ENCODE measurements at places on chromosomes 5 and 9.

DNA sequence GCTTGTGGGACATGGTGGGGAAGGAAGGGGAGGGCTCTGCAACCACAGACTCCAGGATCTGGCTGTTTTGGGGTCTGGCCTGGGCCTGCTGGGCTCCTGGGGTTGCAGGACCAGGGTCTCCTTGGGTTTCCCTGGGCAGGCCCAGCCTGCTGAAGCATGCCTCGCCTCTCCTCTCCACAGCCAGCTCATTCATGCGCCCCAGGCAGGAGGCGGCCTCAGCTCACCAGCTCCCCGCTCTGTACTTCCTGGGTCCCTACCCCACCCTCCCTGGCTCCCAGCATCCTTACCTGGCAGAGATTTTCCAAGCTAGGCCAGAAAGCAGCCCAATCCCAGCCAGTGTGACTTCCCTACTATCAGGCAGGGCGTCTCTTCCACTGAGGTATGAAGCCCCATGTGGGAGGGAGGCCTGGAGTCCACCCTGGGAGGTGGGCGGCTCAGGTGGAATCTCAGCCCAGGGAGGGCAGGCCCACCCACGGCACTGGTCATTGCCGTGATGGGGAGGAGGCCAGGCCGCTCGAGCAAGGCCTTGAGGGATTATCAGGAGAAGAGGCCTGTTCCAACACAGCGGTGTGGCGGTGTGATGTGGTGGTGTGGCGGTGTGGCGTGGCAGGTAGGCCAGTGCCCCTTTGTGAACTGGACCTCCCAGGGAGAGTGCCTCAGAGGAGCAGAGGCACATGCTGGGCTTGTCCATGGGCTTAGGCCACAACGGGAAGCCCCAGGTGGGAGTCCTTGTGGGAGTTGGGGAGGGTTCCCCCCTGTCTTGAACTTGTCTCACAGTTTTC lies 103.4 kb downstream of the DAB2IP start:
- DNase-seq, result no peak

DNA sequence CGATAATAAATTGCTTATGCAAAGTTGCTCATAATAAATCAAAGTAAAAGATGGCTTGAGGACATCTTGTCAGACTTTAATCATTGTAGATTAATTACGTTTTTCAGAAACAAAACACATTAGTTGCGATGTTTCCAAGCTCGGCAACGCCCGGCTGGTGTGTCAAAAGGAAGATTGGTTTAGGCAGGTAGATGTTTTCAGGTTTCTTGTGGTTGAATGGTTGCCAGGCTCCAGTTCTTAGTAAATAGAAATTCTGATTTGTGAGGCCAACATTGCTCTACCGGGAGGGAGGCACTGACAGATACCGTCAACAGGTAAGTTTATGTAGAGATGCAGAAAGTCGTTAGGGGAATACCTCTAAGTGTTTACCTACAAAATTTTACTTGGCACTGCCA lies 280.3 kb downstream of the NPR3 start:
- no peak for DNase-seq

DNA sequence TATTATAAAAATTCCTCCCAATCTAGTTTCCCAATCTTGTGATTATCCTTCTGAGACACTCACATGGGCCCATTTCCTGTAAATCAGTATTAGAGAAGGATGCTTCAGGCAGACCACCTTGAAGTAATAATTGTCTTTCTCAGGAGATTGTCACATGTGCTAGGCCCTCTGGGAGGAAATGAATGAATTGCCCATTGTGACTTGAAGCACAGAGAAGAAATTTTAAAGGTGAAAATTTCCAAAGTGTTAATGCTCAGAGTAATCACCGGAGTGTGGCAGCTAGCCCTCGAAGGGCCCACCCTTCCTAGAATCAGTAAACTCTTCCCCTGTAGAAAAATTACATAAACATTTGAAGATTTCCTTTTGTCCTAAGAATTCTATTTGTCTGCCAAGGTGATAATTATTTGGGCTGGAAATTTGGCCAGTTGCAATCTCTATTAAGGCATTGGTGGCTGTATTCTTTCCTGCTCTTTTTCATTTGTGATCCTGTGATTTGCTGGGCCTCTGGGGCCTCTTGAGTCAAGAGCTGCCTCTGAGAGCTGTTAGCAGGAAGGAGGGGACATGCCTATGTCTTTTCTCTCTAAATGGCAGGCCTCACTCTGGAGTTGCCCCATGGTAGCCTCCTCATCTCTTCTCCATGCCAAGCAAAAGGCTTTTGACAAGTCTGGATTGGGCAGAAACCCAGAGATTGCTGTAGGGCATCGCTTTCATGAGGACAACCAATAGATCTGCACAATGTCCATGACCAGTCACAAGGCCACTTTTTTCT lies 371.5 kb upstream of the ACTBL2 start:
- DNase-seq, result no peak

DNA sequence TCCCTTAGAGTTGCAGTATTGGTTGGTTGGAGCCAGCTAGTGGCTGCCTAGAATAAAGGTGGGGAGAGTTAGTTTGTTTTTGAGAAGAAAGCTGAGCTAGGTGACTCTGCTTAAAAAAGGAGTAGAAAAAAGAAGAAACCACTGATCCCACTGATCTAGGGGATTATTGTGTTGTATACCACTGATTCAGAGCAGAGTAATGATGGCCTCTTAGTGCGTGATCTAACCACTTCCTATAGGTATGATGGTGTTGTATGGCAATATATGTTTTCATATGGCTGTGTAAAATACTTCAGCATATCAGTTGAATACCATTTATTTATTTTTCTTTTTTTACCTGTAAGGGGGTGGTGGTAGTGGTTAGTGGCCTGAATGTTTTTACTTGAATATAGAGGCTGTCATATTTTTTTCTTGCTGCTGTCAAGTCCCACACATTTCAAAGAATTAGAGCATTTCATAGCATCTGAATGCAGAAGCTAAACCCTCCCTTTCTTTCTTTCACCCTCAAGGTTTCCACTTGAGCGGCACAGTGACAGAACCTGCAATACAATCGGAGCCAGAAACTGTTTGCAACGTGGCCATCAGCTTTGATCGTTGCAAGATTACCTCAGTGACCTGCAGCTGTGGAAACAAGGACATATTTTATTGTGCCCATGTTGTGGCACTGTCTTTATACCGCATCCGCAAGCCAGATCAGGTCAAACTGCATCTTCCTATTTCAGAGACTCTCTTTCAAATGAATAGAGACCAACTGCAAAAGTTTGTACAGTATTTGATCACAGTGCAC lies 140.3 kb downstream of the ZSWIM6 start:
- DNase-seq, result no peak

- no peak for DNase-seq
Observed at GRCh38 chr5:80097451-80097850, 62.3 kb downstream of the THBS4 start.

- peak; percentile 54 for DNase-seq
Observed at GRCh38 chr5:143222287-143223231, 180.9 kb downstream of the NR3C1 start.

GRCh38 chr5:78821536-78822021 lies 163.5 kb downstream of the ARSB start:
- DNase-seq, result no peak

- no peak for DNase-seq
Observed at GRCh38 chr5:74576941-74577456, 63.5 kb downstream of the ENC1 start.

DNA sequence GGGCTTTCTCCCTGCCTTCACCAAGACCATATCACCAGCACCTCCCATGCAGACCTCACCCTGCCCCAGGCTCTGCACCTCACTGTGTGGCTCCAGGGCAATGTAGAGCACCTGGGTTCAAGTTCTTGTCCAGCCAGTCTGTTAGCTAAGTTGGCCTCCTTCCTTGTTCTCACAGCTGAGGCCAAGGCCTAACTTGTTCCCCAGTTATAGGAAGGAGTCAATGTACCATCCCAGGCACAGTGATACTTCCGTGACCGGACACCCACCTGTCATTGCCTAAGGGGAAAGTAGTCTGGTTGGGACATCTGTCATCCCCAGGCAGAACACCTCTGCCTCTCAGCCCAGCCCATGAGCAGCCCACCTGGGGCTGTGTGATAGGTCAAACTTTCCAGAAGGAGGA lies 14.4 kb upstream of the ARAP3 start:
- no peak for DNase-seq

- DNase-seq, result no peak
Observed at GRCh38 chr5:120917214-120917758, 453.2 kb downstream of the PRR16 start.

DNA sequence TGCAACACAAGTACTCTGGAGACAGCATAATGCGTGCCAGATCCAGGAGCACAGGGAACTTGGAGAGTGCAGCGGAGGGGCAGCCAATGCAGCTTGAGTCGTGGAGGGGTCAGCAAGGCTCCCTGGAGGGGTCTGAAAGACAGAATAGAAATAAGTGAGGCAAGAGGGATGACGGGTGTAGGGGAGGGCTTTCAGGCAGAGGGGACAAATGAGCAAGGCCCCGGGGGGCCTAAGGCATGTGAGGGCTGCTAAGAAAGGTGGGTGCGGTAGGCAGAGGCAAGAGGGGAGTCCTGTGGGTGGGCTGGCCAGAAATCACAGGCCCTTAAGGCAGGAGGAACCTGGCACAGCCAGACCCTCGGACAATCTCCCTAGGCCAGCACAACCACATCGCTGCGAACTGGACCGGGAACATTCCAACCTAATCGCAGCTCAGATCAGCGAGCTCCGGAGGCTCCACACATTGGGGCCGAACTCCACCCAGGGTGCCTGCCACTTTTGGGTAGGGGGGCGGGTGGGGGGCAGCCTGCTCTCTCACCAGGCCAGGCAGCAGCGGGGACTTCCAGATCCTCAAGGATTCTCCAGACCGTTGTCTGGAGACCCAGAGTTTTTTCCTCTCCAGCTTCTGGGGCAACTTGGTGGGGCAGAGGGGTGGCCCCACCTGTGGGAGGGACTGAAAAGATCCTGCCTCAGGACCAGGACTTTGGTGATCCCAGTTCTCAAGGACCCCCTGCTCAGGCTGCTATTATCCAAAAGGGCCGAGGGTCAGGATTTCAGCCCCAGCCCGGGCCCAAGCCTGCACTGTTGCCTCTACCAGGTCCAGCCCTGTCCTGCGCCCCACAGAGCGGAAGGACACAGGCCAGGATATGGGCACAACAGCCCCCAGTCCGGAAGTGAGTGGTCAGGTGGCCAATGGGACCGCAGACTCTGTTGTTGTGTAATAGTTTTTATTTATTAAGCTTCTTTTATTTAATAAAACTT lies 22.7 kb upstream of the CYSTM1 start:
- DNase-seq, result no peak

- DNase-seq, result no peak
Observed at GRCh38 chr5:121725450-121725849, 126.2 kb upstream of the FTMT start.

GRCh38 chr5:38642189-38642911 lies 85.9 kb upstream of the LIFR start:
- no peak for DNase-seq

- no peak for DNase-seq
Observed at GRCh38 chr5:45038366-45038987, 229.7 kb downstream of the MRPS30 start.

DNA sequence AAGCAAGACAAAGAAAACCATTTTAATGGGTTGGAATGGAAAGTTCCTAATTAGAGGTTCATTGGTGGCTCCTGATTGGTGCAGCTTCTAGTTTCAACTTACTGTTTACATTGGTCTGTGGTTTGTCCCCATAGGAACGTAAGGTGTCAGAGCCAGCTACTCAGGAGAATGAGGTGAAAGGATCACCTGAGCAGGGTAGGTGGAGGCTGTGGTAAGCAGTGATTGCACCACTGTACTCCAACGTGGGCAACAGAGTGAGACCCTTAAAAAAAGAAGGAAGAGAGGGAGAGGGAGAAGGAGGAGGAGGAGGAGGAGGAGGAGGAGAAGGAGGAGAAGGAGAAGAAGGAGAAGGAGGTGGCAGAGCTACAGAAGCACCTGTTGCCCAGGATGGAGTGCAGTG lies 30.4 kb downstream of the KCNIP1 start:
- no peak for DNase-seq

DNA sequence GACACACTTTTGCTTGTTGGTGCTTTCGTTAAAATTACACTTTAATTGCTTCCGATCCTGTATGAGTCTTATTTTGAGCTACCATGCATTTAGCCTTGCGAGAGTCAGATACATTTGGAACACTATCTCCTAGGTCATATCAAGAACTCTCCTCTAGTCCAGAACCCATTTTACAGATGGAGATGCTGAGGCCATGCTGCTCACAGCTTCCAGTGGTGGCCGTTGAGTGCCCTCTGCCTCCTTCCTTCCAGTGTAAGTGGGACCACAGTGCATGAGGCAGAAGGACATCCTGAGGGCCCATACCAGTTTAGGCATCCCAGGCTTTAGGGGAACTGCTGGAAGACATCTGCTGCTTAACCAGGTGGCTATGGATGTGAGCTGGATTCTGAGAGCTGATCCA lies 6.9 kb downstream of the CCNI2 start:
- no peak for DNase-seq

- DNase-seq, result no peak
Observed at GRCh38 chr9:97136421-97136820, 97.5 kb upstream of the CTSV start.

DNA sequence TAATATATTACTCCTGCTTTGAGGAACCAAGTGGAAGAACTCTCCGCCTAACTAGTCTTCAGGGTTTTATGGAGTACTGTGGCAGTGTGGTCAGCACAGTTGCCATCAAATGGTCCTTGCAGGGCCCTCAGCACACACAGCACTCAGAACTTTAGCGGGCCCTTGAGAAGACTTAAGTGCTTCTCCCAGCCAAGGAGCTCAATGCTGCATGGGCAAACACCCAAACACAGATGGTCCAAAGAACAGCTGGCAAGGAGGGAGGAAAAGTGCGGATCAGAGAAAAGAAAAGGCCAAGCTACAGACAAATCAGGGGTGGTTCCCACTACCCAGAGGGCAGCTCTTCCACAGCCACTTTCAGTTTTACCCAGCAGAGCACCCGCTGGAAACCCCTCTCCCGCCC lies 98.6 kb downstream of the SPOCK1 start:
- DNase-seq, result no peak

GRCh38 chr5:82560969-82561368 lies 282.8 kb upstream of the RPS23 start:
- DNase-seq, result no peak

GRCh38 chr5:32144378-32145207 lies 29.5 kb downstream of the GOLPH3 start:
- no peak for DNase-seq

DNA sequence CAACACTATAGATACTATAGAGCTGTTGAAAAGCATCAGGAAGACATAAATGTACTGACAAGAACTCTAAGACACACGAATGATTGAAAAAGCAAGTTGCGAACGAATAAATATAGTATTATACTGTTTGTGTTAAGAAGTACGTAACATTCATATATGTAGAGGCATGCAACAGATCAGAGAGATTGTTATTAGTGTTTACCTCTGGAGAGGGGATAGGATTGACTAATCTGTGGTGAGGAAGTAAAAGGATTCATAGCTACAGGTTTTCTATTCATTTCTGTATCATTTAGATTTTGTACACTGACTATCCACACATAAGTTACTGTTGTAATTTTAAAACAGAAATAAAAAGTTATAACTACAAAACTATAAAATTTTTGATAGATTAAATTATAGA lies 147.6 kb upstream of the SV2C start:
- DNase-seq, result no peak

- DNase-seq, result no peak
Observed at GRCh38 chr5:103901885-103902284, 339.3 kb upstream of the NUDT12 start.
